ENCODE measurements at places on chromosomes 5 and 9.

DNA sequence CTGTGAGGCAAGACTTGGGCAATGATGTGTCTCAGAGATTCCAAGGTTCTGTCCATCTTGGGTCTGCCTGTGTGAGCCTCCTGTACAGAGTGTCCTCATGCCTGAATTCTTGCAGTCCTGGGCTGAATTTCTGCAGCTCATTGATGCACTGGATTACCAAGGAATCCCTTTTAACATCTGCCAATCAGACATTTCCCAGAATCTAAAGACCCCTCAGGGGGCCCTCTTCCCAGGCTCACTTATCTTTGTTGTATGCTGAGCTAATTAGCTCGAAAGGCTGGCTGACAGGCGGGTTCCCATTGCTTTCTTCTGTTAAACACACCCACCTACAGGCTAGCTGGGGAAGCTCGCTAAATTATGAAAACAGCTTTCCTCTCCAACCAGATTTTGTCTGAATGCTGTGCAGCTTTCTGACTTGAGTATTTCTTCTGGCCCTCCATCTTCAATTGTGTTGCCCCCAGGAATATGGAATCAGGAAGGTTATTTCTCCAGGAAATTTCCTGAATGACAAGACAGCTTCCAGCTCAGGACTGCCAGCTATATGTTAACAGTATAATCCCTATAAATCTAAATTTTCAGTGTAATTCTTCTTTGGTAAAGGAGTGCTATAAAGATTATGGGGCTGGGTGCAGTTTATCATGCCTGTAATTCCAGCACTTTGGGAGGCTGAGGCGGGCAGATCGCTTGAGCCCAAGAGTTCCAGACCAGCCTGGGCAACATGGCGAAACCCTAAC lies at the start of gene LIX1:
Gene LIX1, minus strand, starts transcription at position 91 of the 734 bp plus-strand sequence. Its CDS starts 35 bp downstream, at position 56.
- no peak for DNase-seq

DNA sequence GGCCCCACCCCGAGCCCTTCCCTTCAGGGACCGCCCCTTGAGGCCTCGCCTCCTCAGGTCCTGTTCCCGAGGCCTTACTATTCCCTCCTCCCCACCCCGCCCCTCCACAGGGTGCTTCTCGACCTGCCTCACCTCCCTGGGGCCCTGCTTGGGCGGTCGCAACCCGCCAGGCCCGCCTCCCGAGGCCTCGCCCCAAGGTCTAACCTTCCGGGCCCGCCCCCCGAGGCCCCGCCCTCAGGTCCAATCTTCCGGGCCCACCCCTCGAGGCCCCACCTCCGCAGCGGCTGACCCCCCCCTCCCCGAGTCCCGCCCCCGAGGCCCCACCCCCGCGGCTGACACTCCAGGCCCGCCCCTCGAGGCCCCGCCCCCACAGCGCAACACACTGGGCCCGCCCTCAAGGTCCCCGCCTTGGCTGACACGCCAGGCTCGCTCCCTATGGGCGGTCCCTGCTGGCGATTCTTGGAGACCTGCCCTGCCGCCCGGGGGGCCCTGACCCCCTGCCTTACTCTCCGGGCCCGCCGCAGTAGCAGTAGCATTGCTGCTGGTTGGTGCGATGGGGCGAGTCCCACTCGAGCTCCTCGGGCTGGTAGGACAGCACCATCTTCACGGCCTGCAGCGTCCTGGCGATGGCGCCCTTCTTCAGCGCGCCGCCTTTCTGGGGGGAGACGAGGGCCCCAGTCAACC lies 8.2 kb downstream of the PHF19 start:
- DNase-seq = peak; percentile 99

DNA sequence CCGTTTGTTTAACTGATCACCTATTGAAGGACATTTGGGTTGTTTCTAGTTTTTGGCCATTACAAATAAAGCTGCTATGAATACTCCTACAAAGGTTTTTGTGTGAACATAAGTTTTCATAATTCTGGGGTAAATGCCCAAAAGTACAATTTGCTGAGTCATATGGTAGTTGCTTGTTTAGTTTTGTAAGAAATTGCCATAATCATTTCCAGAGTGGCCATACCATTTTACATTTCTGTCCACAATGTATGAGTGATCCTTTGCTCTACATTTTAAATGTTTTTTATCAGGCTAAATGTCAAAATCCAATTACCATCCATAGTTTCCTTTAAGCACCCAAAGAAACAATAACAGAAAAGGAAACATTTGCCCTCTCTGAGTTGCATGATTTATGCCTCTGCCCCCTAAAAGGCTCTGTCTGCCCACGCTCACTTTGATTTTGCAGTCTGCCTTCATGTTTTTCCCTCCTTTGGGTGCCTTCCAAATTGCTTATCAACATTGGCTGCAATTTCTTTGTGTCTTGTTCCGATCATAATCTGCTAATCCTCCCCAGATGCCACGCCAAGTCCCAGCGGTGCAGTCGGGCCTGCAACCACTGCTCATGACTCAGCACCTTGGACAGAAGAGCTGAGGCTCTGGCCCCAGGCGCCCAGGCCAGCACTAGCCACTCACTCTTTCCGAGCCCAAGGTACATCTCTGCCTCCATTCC lies 339.2 kb downstream of the PIK3R1 start:
- no peak for DNase-seq

GRCh38 chr9:7287986-7288385 lies 511.6 kb downstream of the DMAC1 start:
- DNase-seq = no peak

GRCh38 chr5:134099939-134100282 lies 14.6 kb upstream of the TCF7 start:
- peak; percentile 79 for DNase-seq

DNA sequence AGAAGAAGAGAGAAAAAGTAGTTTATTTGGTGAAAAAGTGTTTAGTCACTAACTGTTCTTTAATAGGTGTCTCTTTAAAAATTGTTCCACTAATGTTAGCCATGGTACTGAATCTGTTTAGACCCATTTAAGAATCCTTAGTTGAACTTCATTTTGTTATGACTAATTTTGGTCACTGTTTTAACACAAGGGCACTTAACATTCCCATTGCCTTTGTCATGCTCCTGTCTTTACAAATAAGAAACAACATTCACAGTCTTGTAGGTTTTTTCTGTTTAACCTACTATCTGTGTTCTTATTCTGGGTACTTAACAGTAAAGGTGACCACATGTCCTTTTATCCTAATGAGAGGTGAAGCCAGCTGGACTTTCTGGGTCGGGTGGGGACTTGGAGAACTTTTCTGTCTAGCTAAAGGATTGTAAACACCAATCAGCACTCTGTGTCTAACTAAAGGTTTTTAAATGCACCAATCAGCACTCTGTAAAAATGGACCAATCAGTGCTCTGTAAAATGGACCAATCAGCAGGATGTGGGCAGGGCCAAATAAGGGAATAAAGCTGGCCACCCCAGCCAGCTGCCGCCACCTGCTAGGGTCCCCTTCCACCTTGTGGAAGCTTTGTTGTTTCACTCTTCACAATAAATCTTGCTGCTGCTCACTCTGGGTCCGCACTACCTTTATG lies 116.7 kb downstream of the WDR70 start:
- no peak for DNase-seq

GRCh38 chr9:6413365-6414246 lies 607 bp downstream of the UHRF2 start:
- no peak for DNase-seq

DNA sequence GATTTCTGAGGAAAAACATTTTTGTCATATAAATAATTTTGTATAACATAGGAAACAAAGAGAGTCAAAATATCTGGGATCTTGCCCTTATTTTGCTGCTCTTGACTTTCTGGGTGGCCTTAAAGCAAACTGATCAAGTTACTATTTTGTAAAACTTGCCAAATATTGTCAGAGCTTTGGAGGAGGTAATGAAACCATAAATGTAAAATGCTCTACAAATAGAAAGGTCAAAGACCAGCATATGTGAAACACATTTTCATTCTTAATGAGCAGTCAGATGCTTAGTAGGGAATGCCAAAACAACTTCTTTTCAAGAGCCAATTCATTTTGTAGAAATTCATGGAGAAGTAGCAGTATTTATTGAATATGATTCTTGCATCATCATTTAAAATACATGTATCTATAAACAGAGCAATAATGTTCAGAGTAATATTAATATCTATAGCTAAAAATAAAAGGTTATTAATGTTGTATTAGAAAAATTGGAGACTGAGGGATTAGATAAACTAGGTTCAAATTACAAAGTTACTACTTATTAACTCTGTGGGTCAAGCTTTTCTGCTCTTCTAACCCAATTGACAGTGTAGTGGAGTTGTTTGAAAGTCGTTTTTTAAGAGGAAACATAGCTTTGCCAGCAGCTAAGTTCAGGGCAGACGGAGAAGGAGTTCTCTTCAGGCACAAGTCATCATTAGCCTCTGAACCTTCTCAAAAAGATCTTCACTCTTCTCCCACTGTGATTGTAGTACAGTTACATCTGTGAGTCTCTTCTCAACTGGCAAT lies 2053.1 kb downstream of the EFNA5 start:
- no peak for DNase-seq

DNA sequence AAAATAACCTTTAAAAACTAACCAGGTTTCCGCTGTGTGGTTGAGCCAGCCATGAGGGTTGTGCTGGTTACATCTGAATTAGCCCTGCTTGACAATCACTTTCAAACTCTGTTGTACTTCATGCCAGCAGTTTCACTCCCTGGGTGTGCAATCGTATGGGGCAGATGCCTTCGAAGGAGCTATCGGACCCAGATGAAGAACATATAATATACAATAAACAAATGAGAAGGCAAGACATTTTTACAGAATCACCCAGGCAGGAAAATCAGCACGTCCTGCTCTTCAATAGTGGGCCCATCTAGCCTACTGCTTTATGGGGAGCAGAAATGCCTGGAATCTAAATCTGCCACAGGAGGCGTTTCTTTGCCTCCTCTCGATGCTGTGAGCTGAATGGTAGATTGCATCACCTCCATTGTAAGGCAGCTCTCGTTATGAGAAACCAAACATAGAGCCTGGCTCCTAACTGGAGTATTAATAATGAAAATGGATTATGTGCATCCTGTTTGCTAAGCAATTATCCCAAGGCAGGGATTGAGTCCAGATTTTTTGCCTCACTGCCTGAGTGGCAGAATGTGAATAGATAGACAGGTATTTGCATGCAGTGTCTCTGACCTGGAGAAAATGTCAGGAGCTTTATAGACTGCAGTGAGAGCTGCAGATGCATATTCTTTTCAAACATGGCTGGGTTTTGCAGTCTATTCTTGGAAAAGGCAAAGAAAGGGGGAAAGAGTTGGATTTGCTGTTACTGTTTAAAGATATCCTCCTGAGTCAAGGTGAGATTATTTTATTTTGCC lies 143.3 kb upstream of the SMARCA2 start:
- DNase-seq = no peak
